ENCODE measurements at places on chromosomes 4 and X.

- no peak for DNase-seq
Observed at GRCh38 chr4:5098176-5098575, 46.9 kb downstream of the STK32B start.

GRCh38 chrX:79366873-79367749, at the start of gene ITM2A:
Gene ITM2A (minus strand): TSS chrX:79367334. CDS start chrX:79367215, 119 bp downstream.
- peak; percentile 12 for DNase-seq

- DNase-seq, result no peak
Observed at GRCh38 chr4:112650332-112650731, 13.4 kb downstream of the LARP7 start.

DNA sequence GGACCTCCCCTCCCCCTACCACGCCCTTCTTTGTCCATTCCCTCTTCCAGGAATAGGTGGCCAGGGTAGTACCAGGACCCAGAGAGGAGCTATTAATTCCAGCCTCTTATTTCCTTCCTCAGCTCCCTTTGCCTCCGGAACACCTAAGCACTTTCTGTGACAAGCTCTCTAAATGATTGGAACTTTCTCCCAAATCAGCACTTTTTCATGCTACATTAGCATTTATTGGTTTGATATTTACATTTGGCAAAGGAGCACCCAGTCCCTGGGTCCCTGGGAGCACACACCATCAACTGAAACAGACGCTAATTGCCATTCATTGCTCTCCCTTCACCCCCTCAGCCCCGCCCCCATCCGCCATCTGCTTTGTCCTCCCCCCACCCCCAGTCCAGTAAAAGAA, 182.0 kb upstream of the BCOR start:
- DNase-seq, result no peak

GRCh38 chr4:54727346-54727745, 69.6 kb downstream of the KIT start:
- no peak for DNase-seq
